HCT116 (cell line): ENCODE measurements at places on chromosomes 11 and 22. TPM values are rescaled to one million over a fixed set of nuclear protein-coding genes. Genes with fewer than 3 reads are reported as not detected.
A peak's percentile ranks its signal among the peaks of the same experiment; 100 is the strongest.

The LRRC10B gene
- not detected for total RNA-seq

The C1QTNF4 gene
- total RNA-seq: 0.34 TPM

The SNX32 gene
- not detected for total RNA-seq

The OR52K1 gene
- not detected for total RNA-seq

The FGF4 gene
- not detected for total RNA-seq

The PHETA2 gene
- 0.22 TPM for total RNA-seq

The CARNS1 gene
- 1.0 TPM for total RNA-seq

The KIF18A gene
- 50.7 TPM for total RNA-seq

The PARVG gene
- total RNA-seq: 0.57 TPM

GRCh38 chr11:19405966-19406365 lies 165.2 kb upstream of the E2F8 start:
- DNase-seq: no peak
- H3K27ac ChIP-seq: no peak overlapping the region
- H3K27me3 ChIP-seq: peaks cover 46% of the 10 kb centered on the region
- no peak overlapping the region for H3K4me3 ChIP-seq
- H3K4me1 ChIP-seq: no peaks in the 10 kb centered on the region

DNA sequence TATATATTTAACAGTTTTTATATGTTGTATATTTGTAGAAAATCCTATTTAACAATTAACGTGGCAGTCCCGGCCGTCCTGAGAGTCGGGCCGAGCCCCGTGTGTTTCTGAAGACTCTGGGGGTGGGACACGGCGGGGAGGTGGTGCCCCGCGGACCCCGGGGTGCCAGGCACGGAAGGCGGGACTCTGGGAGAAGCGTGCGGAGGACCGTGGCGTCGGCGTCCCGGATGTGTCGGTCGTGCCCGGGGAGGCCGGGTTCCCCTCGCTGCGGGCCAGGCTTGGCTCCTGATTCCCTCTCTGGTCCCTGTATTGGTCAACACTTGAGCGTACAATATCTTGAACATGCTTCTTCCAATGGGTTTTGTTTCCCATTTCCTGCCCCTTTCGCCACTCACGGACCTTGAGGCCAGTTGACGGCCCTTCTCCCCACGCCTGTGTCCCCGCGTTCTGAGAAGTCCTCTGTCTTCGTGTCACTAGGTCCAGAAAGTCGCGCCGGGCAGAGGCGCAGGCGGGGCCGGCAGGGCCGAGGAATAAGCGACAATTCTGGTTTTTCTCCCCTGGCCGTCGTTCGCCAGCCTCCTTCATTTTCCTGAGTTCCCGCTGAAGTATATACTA lies 1076.7 kb downstream of the BRD1 start:
- no peaks in the 10 kb centered on the region for H3K27me3 ChIP-seq
- DNase-seq: no peak
- H3K4me1 ChIP-seq: no peaks in the 10 kb centered on the region
- H3K4me3 ChIP-seq: no peak overlapping the region

GRCh38 chr22:29307596-29308147 lies 1.2 kb downstream of the GAS2L1 start:
- H3K27ac ChIP-seq: peak overlapping the region; percentile 81
- peak overlapping the region; percentile 84 for H3K4me3 ChIP-seq
- peaks cover 68% of the 10 kb centered on the region for H3K4me1 ChIP-seq

DNA sequence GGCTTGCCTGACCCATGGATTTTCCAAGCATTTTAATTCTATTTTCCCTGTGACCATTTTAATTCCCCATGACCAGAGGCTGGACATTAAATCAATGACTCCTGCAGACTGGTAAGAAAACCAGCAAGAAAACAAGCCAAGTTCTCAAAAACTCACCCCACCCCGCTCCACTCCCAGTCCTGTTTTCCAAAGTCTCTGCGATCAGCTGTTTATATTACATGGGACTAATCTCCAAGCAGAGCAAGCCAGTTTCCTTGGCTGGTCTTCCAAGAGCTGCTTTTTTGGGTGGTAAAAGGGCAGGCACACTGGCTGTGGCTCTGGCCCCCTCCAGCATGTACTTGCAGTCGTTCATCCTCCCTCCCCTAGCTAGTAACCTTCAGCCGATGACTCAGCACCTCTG lies 97.9 kb downstream of the RRAS2 start:
- no peak for DNase-seq
- no peak overlapping the region for H3K4me3 ChIP-seq
- no peaks in the 10 kb centered on the region for H3K36me3 ChIP-seq

DNA sequence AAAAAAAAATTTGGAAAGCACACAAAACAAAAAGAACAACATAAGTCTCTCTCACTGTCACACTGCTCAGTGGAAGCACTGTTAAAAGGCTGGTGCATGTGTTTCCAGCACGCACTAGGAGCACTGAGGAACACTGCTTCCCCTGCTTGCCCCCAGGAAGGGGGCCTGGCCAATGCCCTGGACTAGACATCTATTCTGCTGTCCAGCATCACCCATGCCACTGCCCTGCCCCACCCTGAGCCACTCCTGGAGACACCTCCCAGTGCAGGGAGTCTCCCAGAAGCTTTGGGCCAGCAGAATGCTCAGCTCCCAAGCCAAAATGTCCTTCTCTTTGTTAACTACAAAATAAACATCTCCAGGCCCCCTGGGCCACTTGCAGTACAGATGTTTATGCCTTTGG lies 49.7 kb upstream of the EMID1 start:
- no peak for DNase-seq
- H3K4me1 ChIP-seq: peaks cover 3% of the 10 kb centered on the region; the same call in 1 of the 2 replicates
- H3K4me3 ChIP-seq: no peak overlapping the region
- no peaks in the 10 kb centered on the region for H3K27me3 ChIP-seq
- H3K36me3 ChIP-seq: no peaks in the 10 kb centered on the region

DNA sequence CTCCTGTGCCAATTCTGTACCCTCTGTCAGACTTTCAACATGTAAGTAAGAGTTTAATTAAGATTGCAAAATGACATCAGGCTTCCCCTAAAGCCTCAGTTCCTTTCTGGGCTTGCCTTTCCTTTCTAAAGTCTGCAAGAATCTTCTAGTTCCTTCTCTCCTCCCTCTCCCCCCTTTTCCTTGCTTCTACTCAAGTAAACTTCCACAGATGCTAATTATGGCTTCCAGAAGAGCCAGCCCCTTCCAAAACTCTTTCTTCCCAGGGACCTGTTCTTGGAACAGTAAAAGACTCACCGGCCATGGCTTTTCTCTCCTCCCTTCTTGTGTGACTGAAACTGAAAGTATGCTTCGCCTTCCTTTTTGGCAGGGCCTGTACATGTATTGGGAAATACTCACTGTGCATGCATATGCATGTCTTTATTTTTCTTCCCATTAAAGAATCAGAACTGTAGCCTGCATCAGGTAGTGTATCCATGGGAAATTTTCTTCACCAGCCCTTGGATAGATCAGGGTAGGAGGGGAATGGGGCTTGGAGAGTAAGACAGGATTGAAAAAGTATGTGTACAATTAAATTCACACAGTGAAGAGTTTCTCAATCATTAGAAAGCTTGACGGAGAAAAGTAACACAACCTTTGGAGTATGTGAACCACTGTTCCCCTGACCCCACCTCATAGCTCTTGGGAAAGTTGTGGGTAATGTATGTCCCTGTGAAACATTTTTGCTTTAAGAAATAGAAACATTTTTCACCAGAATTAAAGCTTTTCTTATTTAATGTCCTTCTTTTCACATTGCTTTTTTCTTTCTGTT lies at the start of gene CASP1:
Gene CASP1, minus strand, starts transcription at position 332 of the 808 bp plus-strand sequence. Its CDS starts 31 bp downstream, at position 301.
- H3K27me3 ChIP-seq: no peaks in the 10 kb centered on the region
- H3K4me3 ChIP-seq: no peak within 1 kb of the TSS
- no peak for DNase-seq
- H3K27ac ChIP-seq: no peak within 1 kb of the TSS
- H3K4me1 ChIP-seq: no peaks in the 10 kb centered on the region
- H3K36me3 ChIP-seq: no peaks in the 10 kb centered on the region

DNA sequence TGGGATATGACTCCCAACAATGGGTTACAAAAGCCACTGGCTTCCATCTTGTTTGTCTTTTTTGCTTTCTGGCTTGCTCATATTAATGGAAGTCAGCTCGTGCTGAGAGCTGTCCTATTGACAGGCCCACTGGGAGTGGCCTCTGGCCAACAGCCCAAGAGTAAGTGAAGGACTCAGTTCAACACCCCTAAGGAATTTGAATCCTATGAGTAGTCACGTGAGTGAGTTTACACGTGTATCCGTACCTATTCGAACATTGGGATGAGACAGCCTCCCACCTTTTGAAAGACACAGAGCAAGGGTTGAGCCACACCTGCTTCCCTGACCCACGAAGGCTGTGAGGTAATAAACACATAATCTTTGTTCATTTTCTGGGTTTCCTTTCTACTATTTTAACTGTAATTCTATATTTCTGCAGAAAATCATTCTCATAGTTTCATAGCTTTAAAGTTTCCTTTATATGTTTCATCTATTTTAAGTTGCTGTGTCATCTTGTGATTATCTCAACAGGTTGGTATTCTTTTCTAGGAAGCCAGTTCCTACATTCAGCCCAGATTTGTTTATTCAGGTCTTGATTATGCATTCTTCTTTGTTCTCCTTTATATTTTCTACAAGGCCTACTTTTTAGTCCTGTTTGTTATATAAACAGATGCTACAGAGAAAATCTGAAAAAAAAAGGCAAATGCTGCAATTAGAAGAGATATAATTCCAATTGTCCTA lies 802.3 kb downstream of the CNTN5 start:
- H3K27me3 ChIP-seq: no peaks in the 10 kb centered on the region
- no peak overlapping the region for H3K4me3 ChIP-seq
- no peaks in the 10 kb centered on the region for H3K36me3 ChIP-seq
- no peak overlapping the region for H3K27ac ChIP-seq
- no peaks in the 10 kb centered on the region for H3K4me1 ChIP-seq

- H3K4me1 ChIP-seq: no peaks in the 10 kb centered on the region
- no peaks in the 10 kb centered on the region for H3K36me3 ChIP-seq
These were observed 22.8 kb upstream of the HMOX1 start for GRCh38 chr22:35357883-35358621.

GRCh38 chr22:49502126-49502826 lies 325.4 kb downstream of the BRD1 start:
- H3K4me3 ChIP-seq: peak overlapping the region; percentile 16
- H3K27me3 ChIP-seq: no peaks in the 10 kb centered on the region
- no peaks in the 10 kb centered on the region for H3K36me3 ChIP-seq
- H3K4me1 ChIP-seq: peaks cover 46% of the 10 kb centered on the region

DNA sequence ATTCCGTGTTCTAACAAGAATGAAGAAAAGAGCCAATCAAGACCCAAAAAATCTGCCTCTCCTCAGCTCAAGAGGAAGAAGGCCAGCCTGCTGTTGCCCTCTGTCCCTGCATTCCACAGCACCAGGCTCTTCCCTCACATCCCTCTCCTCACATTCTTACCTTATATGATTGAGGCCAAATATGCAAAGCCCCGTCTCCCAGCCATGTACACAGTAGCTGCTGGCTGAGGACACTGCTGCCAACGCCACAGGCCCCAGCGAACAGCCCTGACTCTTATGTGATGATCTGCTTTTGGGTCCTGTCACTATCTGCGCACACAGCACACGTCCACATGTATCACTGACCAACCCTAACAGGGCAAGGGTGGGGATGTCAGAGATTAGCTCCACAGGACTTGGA lies 60.2 kb downstream of the MICAL3 start:
- no peak overlapping the region for H3K27ac ChIP-seq
- peaks cover 9% of the 10 kb centered on the region; the same call in 1 of the 2 replicates for H3K4me1 ChIP-seq

- no peak overlapping the region for H3K4me3 ChIP-seq
- no peak overlapping the region for H3K27ac ChIP-seq
- peaks cover 6% of the 10 kb centered on the region for H3K4me1 ChIP-seq
- no peaks in the 10 kb centered on the region for H3K27me3 ChIP-seq
These were observed 35.5 kb downstream of the SYT7 start for GRCh38 chr11:61545341-61545740.

GRCh38 chr11:131885431-131885830 lies 515.0 kb downstream of the NTM start:
- H3K4me3 ChIP-seq: no peak overlapping the region
- DNase-seq: no peak
- H3K27ac ChIP-seq: no peak overlapping the region
- no peaks in the 10 kb centered on the region for H3K4me1 ChIP-seq
- no peaks in the 10 kb centered on the region for H3K36me3 ChIP-seq

- no peak for DNase-seq
- no peaks in the 10 kb centered on the region for H3K27me3 ChIP-seq
- no peaks in the 10 kb centered on the region for H3K36me3 ChIP-seq
- no peak overlapping the region for H3K4me3 ChIP-seq
These were observed 74.9 kb upstream of the CAPRIN1 start for GRCh38 chr11:33976495-33977199.

GRCh38 chr11:96314326-96315020 lies 28.5 kb downstream of the MAML2 start:
- peaks cover 54% of the 10 kb centered on the region for H3K4me1 ChIP-seq
- no peaks in the 10 kb centered on the region for H3K27me3 ChIP-seq
- peak overlapping the region; percentile 31 for H3K27ac ChIP-seq
- H3K36me3 ChIP-seq: no peaks in the 10 kb centered on the region
